Esophagus squamous epithelium (tissue), 5 donors: ENCODE measurements at places on chromosomes 12 and 14.

- no peak for DNase-seq
Observed at GRCh38 chr12:7107636-7108002, 1.4 kb downstream of the C1RL start.

GRCh38 chr12:7396418-7396817, 47.5 kb downstream of the CD163L1 start:
- DNase-seq, result no peak

GRCh38 chr12:60191676-60192359, 596.0 kb downstream of the SLC16A7 start:
- no peak for DNase-seq

- DNase-seq, result no peak
Observed at GRCh38 chr14:77542421-77543239, 44.0 kb upstream of the ISM2 start.

DNA sequence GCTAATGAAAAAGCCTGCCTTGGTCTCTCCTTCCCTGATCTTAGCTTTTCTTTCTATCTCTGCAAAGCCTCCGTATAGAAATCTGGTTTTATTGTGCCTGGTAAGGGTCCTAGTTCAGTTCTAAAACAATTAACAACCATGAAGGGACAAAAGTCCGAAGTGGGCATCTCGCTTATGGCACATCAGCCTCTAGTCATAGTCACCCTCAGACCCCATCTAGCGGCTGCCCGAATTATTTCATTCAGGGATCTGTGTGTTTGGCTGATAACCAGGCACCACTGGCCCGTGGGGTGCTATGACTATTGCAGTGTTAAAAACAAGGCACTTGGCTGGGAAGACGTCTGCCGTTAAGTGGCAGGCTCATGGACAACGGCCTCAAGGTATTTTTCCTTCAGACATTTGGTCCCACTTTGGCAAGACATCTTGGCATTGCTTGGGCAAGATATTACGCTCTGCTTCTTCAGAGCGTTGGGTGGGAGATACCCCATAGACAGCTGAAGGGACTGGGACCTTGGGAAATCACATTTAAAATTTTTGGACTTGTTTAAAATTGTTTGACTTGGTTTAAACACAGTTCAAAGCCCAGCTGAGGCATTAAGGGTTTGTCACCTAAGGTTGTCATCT, 87.1 kb downstream of the SINHCAF start:
- no peak for DNase-seq

DNA sequence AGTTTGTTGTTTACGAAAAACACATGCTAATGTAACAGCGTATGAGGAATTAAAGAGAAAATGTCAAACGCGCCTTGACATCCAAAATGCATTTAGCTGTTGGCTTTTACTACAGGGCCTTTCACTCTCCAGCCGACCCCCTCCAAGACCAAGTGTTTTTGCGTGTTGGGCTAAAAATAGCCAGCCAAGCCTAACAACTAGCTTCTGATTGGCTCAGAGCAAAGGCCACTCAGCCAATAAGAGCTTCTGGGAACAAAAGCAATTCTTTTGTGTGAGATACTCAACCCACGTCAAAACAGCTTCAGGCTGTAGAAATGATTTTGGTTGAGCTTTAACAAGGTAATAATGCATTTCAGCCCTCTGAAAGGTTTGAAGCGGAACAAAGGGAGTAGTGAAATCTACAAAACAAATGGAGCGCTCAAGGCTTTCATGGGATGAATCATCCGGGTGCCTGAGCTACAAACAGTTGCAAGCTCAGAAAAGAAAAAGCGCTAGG, 198.7 kb upstream of the DCN start:
- DNase-seq, result no peak

DNA sequence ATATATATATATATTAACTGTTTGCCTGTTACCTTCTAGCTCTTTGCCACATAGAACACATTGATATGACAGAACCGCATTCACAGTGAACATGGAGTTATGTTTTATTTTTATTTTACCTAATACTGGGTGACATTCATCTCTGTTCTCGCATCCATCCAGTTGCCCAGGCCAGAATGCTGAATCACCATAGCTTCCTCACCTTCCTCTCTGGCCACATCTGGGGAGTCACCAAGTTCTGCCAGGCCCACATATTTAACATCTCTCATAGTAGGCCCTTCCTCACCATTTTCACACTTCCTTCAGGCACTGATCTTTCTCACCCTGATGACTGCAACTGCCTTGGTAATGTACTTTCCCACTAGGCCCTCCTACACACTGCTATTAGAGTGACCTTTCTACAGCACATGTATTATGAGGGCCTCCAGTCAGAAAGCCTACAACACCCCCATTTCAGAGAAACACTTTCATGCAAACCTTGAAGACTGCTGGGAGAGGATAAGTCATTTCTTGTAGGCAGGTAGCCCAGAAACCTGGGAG, 106.8 kb downstream of the LGR5 start:
- DNase-seq, result no peak

DNA sequence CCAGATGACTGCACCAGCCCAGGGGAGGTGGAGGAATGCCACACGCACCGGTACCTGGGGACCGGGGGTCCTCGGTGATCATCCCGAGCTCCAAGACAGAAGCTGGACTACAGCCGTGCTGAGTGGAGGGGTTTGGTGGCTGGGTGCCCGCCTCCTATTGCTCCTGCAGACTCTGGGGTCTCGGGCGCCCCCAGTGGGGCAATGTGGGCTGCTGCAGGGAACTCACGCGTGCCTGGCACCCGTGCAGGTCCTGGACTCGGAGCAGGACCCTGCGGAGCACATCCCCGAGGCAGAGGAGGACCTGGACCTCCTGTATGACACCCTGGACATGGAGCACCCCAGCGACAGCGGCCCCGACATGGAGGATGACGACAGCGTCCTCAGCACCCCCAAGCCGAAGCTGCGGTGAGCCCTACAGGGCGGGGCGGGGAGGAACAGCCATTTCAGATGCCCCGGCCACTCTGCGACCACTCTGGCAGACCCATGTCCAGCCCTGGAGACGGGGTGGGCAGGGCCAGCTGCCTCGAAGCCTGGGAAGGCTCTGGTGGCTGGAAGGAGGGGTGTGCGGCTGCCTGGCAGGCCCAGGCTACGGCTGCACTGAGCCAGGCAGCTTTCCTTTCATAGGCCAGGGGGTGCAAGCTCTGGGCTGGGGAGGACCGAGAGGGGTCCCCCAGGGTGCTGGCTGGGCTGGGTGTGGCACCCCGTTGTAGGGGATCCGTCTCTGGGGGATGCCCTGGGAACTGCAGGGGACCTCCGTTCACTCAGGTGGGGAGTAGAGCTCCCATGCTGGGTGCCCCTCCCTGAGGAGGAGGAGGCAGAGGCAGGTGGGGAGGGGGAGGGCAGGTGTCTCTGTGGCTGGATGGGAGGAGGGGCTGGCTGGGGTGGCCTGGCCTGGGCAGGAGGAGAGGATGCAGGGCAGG, 21.6 kb upstream of the TEX22 start:
- DNase-seq, result no peak

- DNase-seq, result no peak
Observed at GRCh38 chr12:48197549-48197970, 5.5 kb downstream of the OR10AD1 start.

DNA sequence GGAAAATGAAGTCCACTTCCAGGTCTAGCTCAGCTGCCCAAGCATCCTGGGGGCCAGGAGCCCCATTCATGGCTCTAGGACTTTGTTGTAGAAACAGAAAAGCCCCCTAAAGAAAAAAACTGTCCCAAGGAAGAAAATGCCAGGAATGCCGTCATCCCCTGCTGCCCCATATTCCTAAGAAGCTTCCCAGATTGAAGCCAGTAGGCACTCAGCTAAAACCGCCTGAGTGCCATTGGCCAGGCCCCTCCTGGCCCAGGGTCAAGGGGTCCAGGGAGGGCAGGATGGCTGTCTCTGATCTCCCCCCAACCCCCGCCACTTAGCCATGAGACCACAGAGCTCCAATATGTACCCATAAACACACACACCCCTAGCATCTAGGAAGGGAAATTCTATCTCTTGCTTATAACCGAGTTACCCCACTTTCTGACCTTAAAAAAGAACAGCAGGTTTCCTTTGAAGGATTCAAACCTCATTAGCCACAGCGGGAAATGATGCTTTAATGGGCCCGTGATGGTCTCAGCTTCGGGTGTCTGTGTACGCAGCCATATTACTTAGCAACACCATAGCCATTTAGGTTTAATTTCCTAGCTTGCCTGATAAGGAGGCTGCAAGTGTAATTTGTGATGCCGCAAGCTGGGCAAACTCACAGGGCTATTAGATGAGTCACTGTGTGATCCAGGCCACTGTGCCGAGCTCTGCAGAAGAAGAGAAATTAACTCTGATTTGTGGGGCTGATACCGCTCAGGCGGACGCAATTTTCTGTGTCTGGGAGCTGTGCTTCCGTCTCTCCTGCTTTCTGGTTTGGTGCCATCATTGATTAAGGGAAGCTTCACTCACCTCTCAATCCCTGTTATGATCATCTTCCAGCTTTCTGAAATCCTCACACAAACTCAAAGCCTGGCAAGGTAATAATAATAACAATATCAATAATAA, 84.2 kb downstream of the GCH1 start:
- no peak for DNase-seq

DNA sequence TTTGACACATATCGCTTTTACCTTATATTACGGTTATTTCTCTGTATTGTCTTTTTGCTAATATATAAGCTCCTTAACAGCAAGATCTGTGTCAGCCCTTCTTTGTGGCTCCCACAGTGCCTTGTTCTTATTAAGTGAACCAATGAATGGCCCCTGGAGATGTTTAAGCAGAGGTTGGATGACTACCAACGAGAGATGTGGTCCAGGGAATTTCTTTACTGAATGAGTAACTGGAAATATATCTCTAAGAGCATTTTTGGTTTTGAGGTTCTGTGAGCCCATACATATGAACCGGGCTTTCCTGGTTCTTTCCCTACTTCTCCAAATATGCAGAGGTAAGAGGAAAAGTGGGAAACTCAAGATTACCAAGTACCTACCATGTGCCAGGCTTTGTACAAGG, 23.5 kb downstream of the CALCOCO1 start:
- DNase-seq, result no peak

- DNase-seq, result no peak
Observed at GRCh38 chr14:63960926-63961567, 108.2 kb downstream of the SYNE2 start.

DNA sequence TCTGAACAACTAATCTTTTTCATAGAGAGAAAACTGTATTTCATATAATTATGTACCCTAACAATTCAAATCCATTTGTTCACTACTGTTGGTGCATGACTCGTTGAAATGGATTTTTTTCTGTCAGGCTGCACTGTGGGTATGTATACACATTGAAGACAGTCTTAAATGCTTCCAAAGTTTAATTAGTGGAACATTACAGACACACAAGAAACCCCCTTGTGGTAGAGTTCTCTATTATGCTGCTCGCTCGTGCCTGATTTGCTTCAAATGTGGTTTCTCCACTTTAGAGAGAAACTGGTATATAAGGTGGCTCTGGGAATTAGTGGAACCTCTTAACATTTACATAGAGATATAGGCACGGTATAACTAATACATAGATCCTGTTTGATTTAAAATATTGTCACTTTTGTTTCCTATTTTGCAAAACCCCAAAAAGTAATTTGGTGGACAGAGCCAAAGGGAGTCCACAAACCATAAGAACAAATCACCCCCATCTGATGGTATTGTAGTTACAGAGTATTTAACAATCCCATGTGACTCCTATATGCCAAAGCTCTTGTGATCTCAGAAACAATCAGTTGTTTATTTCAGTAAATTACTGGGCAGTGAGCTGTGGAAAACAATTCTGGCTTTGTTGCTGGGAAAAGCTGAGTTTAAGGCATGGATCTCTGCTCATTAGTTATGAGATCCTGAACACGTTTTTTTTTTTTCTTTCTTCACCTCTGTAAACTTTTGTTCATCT, 159.5 kb downstream of the BRMS1L start:
- DNase-seq, result no peak

DNA sequence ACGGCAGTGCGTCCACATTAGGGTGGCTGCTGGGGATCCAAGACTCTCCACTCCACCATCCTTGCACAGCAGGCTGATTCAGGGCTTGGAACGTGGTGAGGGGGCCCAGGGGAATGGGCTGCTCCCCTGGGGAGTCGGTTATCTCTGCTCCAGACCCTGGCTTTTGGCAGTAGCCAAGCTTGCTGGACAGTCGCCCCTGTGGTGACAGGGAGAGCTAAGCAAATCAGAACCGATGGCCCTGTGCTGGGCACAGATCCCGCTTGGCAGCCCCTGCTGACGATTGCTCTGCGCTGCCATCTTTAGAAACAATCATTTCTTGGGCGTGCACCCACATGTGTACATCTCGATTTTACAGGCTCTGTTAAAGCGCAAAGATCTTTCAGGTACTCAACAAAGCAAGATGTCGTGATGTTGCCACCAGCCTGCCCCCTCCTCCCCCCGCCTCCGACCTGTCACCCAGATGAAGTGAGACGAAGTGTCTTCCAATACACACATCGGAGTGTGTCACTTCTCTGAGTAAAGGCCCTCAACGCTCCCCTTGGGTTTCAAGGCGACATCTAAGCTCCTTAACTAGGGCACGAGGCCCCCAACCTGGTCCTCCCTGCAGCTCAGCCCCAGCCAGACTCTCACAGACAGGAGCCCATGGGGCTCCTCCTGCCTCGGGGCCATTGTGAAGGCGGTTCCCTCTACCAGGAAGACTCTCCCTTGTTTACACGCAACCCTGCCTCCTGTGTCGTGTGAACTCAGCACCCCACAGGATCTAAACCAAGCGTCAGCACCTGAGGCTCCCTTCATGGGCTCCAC, 55.6 kb downstream of the PITPNM2 start:
- no peak for DNase-seq

- DNase-seq, result no peak
Observed at GRCh38 chr14:44961151-44961553, 595 bp downstream of the KLHL28 start.

GRCh38 chr12:111368291-111368787, 556 bp downstream of the PHETA1 start:
- DNase-seq, result no peak

GRCh38 chr14:100408350-100409002, 85.3 kb downstream of the SLC25A47 start:
- no peak for DNase-seq

GRCh38 chr12:127278351-127278750, 988.6 kb upstream of the TMEM132C start:
- no peak for DNase-seq

- no peak for DNase-seq
Observed at GRCh38 chr14:102883089-102883541, 39.3 kb upstream of the AMN start.

DNA sequence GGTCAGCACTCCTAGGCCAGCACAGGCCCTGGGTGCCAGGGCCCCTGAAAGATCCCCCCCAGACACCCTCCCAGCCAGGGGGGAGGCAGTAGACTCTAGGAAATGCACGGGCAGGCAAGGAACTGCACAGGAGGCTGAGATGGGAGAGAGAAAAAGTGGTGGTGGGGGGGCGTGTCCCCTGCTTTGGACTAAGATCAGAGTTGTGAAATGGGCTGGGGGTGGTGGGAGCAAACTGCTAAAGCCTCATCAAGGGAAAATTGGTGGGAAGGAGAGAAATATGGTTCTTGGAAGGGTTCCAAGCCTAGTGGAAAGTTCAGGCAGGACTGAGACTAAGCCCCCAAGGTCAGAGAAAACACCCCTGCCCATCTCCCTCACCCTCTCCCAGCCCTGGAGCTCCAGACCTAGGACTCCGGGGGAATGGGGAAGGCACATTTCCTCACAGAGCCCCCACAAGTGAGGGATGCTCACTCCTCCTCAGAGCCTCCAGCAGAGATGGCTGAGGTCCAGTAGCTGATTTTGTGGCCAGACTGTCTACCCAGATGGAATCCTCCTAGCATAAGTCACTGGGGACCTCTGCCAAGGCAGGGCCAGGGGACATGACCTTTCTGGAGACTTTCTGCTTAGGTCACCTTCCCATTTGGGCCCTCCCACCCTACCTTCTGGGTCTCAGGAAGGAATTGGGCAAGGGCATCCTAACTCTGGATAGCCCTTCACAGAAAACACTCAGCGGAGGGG, 29.8 kb downstream of the FIGNL2 start:
- no peak for DNase-seq

- DNase-seq, result no peak
Observed at GRCh38 chr14:75770635-75771034, 109.6 kb downstream of the TTLL5 start.
